ENCODE measurements at places on chromosomes 2 and 18.

DNA sequence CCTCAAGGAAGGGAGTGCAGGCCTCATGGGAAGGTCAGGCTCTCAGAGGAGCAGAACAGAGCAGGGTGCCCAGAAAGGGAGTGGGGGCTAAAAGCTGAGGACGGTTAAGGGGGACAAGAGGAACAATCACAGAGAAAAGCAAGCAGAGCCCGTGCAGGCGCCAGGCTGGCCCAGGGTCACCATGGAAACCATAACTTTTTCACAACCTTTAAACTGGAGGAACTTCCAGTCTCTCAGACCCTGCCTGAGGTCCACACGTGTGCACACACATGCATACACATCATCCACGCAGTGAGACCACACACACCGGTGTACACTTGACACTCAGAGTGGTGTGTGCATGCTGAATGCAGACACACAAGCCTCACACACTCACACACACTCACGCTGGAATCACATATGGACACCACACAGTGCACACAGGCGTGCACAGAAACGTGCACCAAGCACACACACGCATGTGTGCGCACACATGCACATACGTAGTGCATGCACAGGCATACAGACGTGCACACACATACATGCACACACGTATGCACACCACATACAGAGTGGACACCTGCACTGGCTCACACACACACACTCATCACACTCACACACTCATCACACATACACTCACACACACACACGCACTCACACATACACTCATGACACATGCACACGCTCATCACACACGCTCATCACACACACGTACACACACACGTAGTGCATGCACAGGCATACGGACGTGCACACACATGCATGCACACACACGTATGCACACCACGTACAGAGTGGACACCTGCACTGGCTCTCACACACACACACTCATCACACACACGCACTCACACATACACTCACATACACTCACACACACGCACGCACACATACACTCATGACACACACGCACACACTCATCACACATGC is 37.2 kb upstream of the SNED1 start:
- no peaks in the 10 kb centered on the region for H3K27me3 ChIP-seq
- H3K4me1 ChIP-seq: no peaks in the 10 kb centered on the region
- no peak for DNase-seq
- H3K4me3 ChIP-seq: no peak overlapping the region
- H3K36me3 ChIP-seq: no peaks in the 10 kb centered on the region

GRCh38 chr2:237594514-237594871 is 4.0 kb upstream of the RAB17 start:
- no peaks in the 10 kb centered on the region for H3K27me3 ChIP-seq
- H3K36me3 ChIP-seq: no peaks in the 10 kb centered on the region
- no peak overlapping the region for H3K4me3 ChIP-seq
- peak overlapping the region; percentile 63 for H3K27ac ChIP-seq
- no peak for DNase-seq

- DNase-seq: no peak
- H3K4me3 ChIP-seq: no peak overlapping the region
- peaks cover 11% of the 10 kb centered on the region for H3K27me3 ChIP-seq
These were observed 164.9 kb upstream of the HAAO start for GRCh38 chr2:42957109-42957860.

DNA sequence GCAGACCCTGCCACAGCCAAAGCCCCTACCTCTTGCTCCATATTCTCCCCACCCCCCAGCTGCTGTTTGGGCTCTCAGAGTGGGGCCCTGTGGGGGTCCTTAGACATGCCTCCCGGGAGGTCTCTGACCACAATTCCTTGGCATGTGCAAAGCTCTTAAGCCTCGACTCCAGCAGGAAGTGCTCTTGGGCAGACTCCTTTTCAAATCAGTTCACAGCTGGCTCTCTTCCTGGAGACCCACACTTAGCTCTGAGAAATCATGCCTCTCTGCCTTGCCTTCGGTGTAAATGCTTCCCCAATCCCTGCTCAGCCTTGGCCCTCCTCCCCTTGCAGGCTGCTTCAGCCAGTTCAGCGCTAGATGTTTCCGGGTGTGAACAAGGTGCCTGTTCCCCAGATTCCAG is 46.9 kb downstream of the NGEF start:
- no peak overlapping the region for H3K27ac ChIP-seq
- no peak overlapping the region for H3K4me3 ChIP-seq
- no peaks in the 10 kb centered on the region for H3K4me1 ChIP-seq
- DNase-seq: no peak
- no peaks in the 10 kb centered on the region for H3K27me3 ChIP-seq
- H3K36me3 ChIP-seq: no peaks in the 10 kb centered on the region

GRCh38 chr18:57925706-57926105 is 118.3 kb upstream of the NEDD4L start:
- peaks cover 1% of the 10 kb centered on the region for H3K4me1 ChIP-seq
- no peak overlapping the region for H3K4me3 ChIP-seq
- no peak for DNase-seq
- no peaks in the 10 kb centered on the region for H3K36me3 ChIP-seq
- H3K27ac ChIP-seq: no peak overlapping the region

- H3K4me3 ChIP-seq: no peak overlapping the region
- H3K4me1 ChIP-seq: no peaks in the 10 kb centered on the region
- H3K27me3 ChIP-seq: no peaks in the 10 kb centered on the region
These were observed 1551.7 kb upstream of the SLC39A10 start for GRCh38 chr2:194105358-194105757.

DNA sequence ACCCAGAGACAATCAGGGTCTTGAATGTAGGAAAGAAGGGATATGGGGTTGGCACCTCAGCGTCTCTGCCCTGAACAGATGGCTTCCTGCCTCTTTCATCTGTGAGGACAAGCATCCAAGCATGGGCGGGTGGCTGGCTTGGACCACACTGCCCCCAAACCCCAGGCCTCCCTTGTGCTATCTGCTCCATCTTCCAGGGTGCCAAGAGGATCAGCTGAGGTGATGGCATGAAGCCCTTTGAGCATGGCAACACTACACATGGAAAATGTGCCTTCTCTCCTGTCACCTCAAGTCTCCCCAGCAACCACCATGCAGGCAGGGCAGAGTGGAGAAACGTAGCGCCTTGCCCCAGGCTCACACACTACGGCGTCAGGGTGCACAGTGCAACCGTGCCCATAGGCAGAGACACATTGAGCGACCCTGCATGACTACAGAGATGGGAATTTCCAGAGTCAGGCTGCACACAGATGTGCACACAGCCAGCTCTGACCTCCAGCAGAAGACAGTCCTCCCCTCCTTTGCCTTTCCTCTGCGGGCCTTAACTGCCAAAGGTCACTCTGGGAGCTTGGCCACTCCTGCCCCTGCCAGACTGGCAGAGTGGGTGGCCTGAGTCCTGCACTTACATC is 1.5 kb downstream of the KCNIP3 start:
- H3K4me1 ChIP-seq: no peaks in the 10 kb centered on the region
- no peak for DNase-seq
- no peak overlapping the region for H3K4me3 ChIP-seq
- no peaks in the 10 kb centered on the region for H3K36me3 ChIP-seq

DNA sequence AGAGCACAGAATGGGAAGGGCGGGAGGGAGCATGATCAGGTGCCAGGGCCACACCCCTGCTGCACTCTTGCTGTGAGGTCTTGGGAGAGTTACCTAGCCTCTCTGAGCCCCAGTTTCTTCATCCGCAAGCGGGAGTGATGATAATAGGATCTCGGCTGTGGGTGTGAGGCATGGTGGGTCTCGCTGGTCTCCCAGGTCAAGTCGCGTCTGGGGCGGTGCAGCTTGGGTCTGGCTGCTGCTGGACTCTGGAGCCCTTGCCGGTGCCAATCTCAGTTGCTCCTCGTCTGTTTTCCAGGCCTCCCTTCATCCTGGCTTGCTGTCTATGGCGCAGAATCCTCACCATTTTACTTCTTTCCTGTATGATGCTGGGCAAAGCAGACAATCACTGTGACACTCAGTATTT is 130.3 kb upstream of the RAB12 start:
- H3K27me3 ChIP-seq: peaks cover 32% of the 10 kb centered on the region
- no peaks in the 10 kb centered on the region for H3K4me1 ChIP-seq
- no peak for DNase-seq
- no peak overlapping the region for H3K4me3 ChIP-seq

- H3K27me3 ChIP-seq: peaks cover 12% of the 10 kb centered on the region
- H3K4me1 ChIP-seq: peaks cover 8% of the 10 kb centered on the region
- H3K36me3 ChIP-seq: no peaks in the 10 kb centered on the region
- H3K27ac ChIP-seq: no peak overlapping the region
These were observed 172.7 kb downstream of the SOCS6 start for GRCh38 chr18:70461323-70462077.

DNA sequence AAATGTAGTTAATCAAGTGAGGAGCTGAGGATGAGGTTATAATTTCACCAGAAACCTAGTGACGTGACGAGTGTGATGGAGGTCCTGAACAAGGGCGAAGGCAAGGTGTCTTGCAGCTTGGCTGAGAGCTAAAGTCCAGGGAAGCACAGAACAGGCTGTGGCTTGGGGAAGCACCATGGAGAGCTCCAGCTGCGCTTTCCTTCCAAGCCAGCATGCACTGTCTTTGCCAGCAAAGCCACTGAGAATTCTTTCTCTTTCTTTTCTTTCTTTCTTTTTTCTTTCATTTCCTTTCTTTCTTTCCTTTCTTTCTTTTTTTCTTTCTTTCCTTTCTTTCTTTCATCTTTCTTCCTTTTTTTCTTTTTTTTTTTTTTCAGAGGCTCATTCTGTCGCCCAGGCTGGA is 239.3 kb downstream of the FBXO15 start:
- H3K27ac ChIP-seq: no peak overlapping the region
- DNase-seq: no peak
- no peaks in the 10 kb centered on the region for H3K36me3 ChIP-seq
- H3K27me3 ChIP-seq: peaks cover 7% of the 10 kb centered on the region
- no peak overlapping the region for H3K4me3 ChIP-seq

- DNase-seq: no peak
- no peak overlapping the region for H3K27ac ChIP-seq
- no peak overlapping the region for H3K4me3 ChIP-seq
- H3K36me3 ChIP-seq: peaks cover 55% of the 10 kb centered on the region
These were observed 22.3 kb downstream of the ORC4 start for GRCh38 chr2:147998203-147998602.

GRCh38 chr2:12286347-12286746 is 430.4 kb upstream of the TRIB2 start:
- no peaks in the 10 kb centered on the region for H3K27me3 ChIP-seq
- peaks cover 3% of the 10 kb centered on the region for H3K4me1 ChIP-seq
- no peak overlapping the region for H3K27ac ChIP-seq
- H3K36me3 ChIP-seq: no peaks in the 10 kb centered on the region
- no peak overlapping the region for H3K4me3 ChIP-seq

DNA sequence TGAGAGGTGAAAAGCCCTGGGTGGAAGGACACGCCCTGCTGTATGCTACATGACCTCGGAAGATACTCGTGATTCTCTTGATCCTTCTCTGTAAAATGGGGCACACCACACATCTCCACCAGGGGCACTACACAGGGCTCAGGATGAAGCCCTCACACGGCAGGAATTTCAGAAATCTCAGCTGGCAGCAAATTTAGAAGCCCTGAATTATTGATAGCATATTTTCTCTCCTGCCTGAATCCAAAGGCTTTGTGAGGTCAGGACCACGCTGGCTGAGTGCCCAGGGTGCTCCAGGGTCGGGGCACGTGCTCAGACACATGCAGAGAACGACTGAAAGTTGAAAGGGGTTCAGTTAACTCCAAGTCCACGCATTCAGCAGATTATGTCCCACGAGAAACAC is 42.1 kb upstream of the GALR1 start:
- peak overlapping the region; percentile 76 for H3K4me3 ChIP-seq
- no peaks in the 10 kb centered on the region for H3K36me3 ChIP-seq
- H3K27me3 ChIP-seq: no peaks in the 10 kb centered on the region
- peak overlapping the region; percentile 66 for H3K27ac ChIP-seq

DNA sequence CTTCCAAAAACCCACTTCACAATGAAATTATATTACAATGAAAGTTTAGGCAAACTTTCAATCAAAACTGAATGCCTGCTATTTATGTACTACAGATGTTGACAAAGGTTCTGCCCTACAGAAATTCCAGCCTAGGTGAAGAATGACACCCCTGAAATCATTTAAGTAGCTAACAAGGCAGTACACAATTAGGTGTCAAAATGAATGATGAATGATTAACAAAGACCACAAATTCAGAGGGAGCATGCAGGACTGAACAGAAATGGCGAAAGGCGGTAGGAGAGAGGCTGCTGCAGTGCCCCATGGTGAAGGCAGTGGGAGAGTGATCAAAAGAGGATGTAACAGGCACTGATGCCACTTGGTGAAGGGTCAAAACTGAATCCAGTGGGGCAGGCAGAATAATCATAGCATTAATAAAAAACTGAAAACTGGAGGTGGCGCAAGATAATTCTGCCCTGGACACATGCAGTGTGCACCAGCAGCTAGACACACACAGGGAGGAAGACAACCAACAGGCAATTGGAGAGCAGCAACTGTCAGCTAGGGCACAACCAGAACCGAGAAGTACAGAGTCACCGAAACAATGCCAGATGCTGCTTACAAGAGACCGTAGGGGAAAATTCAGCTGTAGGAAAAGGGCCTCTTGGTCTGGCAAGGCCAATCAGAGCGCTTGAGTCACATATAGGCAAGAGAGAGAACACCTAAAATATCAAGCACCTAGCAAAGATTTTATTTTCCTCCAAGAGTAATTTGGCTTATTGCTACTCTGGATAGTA is 4.5 kb downstream of the TMEM131 start:
- DNase-seq: no peak
- H3K36me3 ChIP-seq: peaks cover 10% of the 10 kb centered on the region
- H3K4me1 ChIP-seq: peaks cover 73% of the 10 kb centered on the region
- H3K27ac ChIP-seq: no peak overlapping the region

DNA sequence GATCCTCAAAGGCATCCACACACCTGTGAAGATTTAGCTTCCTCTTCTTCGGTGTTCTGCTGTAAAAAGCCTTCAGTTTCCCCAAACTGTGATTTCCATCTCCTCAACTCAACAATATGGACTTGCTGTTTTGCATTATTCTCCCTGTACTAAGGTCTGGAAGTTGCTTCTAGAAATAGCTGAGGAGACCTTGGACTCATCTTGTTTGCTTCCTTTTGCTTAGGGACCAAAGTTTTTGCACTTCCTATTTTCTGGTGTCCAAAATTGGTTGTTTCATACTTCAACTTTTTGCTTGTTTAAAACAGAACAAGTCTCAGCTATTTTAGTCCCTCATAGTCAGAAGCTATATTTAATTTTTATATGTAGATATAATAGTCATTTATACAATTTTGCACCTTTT is 201.9 kb upstream of the COPS8 start:
- H3K4me1 ChIP-seq: no peaks in the 10 kb centered on the region
- DNase-seq: no peak
- peaks cover 4% of the 10 kb centered on the region for H3K27me3 ChIP-seq
- no peak overlapping the region for H3K4me3 ChIP-seq
- H3K27ac ChIP-seq: no peak overlapping the region

GRCh38 chr2:152298754-152299153 is 36.2 kb upstream of the FMNL2 start:
- no peak for DNase-seq
- peaks cover 11% of the 10 kb centered on the region for H3K27me3 ChIP-seq
- H3K4me3 ChIP-seq: no peak overlapping the region
- no peaks in the 10 kb centered on the region for H3K36me3 ChIP-seq
- H3K27ac ChIP-seq: no peak overlapping the region

DNA sequence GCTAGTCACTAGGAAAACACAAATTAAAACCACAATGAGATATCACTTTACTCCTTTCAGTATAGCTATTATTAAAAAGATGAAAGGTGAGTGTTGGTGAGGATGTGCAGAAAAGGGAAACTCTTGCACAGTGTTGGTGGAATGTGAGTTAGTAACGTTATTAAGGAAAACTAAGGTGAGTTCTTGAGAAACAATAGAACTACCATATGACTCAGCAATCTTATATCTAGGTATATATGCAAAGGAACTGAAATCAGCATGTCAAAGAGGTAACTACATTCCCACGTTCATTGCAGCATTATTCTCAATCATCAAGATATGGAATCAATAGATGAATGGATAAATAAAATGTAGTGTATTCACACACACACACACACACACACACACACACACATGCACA is 117.3 kb upstream of the HNMT start:
- H3K36me3 ChIP-seq: no peaks in the 10 kb centered on the region
- no peak for DNase-seq
- H3K4me1 ChIP-seq: no peaks in the 10 kb centered on the region
- H3K27me3 ChIP-seq: peaks cover 8% of the 10 kb centered on the region
- H3K4me3 ChIP-seq: no peak overlapping the region

Measured in naive thymus-derived CD8-positive, alpha-beta T cell (primary cell).